ENCODE measurements at places on chromosomes 11 and 22. TPM values are rescaled to one million over a fixed set of nuclear protein-coding genes. Genes with fewer than 3 reads are reported as not detected.

MRGPRX1 gene
- not detected for total RNA-seq

PLEKHA7 gene
- total RNA-seq, result 1.2 TPM

GRCh38 chr11:120293038-120293800, 31.9 kb upstream of the TLCD5 start:
- H3K27me3 ChIP-seq, result peaks cover 65% of the 10 kb centered on the region
- no peak overlapping the region for H3K4me3 ChIP-seq
- H3K27ac ChIP-seq, result no peak overlapping the region
- no peak for DNase-seq

DNA sequence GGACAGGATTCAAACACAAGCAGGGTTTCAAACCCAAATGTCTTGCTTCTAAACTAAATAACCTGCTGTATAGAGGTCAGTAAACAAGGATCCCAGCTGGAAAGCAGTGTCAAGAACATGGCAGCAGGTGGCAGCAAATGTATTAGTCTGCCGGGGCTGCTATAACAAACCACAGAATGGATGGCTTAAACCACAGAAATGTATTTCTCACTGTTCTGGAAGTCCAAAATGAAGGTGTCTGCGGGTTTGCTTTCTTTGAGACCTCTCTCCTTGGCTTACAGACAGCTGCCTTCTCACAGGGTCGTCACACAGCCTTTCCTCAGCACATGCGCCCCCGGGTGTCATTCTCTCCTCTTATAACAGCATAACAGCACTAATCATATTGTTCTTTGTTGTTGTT, 65.1 kb upstream of the LRRC55 start:
- H3K27ac ChIP-seq, result no peak overlapping the region
- H3K4me1 ChIP-seq, result no peaks in the 10 kb centered on the region
- H3K36me3 ChIP-seq, result no peaks in the 10 kb centered on the region
- peak; percentile 27 for DNase-seq

DNA sequence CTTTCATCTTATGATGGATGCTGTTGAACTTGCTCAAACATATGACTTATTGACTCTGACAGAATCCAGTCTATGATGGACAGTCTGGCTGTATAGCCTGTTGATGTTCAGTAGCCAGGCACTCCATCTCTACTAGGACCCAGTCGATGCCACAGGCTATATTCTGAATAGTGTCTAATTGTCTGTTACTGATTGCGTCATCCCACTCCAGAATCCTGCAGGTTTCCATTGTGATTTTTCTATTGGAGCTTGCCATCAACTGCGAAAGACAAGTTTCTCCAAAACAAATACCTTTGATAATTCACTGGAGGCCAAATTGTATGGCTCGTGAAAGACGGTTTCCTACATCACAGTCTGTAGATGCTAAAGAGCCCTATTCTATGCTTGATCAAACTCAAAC, 481.7 kb upstream of the CHORDC1 start:
- no peaks in the 10 kb centered on the region for H3K27me3 ChIP-seq
- no peaks in the 10 kb centered on the region for H3K4me1 ChIP-seq
- DNase-seq, result no peak

DNA sequence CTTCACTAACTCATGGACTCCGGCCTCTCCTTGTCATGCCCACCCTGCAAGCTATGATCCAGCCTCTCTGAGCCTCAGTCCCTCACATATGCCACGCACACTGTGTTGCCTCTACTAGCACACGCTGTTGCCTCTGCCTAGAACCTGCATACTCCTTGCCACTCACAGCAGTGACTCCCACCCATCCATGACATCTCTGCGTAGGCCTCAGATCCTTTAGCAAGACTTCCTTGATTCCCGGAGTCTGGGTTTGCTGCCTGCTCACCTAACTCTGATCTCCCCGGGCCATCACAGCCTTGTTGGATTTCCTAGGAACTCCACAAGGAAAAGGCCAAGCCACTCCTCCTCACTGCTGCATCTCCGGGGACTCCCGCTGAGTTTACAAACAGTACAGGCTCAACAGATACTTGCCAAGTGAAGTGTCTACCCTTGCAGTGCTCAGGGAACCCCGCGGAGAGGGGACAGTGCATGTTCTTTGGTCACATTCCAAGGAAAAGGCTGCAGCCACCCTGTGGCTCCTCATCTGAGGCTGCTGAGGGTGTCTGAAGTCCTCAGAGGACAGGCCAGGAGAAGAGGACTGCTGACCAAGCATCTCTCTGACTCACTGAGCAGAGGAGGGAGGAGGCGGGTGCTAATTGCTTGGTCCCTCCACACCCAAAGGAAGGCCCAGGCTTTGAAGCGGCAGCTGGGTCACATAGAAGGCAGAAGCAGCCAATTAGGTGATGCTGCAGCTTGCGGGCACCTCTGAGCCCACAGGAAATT, 42.4 kb upstream of the NAV2 start:
- H3K36me3 ChIP-seq, result no peaks in the 10 kb centered on the region
- peaks cover 9% of the 10 kb centered on the region for H3K27me3 ChIP-seq
- DNase-seq, result no peak
- H3K4me1 ChIP-seq, result peaks cover 9% of the 10 kb centered on the region

TRPC6 gene
- total RNA-seq, result not detected

GRCh38 chr11:77503006-77503405, 29.1 kb upstream of the PAK1 start:
- no peak overlapping the region for H3K27ac ChIP-seq
- H3K36me3 ChIP-seq, result no peaks in the 10 kb centered on the region
- H3K27me3 ChIP-seq, result peaks cover 23% of the 10 kb centered on the region

DNA sequence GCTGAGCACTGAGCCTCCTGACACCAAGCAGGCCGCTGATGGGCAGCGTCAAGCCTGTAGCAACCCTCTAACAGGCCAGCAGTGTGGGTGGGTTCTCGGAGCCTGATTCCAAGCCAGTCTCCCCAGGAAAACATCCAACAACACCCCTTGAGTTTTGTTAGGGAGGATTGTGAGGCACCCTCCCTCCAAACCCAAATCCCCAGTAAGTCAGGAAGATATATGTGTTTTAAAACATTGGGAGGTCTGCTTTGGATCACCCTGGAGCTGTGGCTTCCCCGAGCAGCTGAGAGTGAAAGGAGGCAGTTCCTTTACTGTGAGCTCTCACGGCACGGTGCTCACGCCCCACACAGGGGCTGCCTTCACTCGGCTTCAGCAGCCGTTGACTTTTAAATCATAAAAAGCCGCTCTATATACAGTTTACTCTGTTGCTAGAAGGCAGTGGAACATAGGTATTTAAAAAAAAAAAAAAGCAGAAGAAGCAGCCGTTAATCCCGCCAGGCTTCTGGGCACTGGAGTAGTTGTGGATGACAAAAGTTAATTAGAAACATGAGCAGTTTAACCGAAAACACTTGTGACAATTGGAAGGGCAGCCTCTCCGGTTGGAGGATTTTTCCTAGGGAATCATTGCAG, 218.6 kb downstream of the NAV2 start:
- H3K27me3 ChIP-seq, result peaks cover 10% of the 10 kb centered on the region
- no peaks in the 10 kb centered on the region for H3K36me3 ChIP-seq
- H3K4me1 ChIP-seq, result no peaks in the 10 kb centered on the region
- H3K27ac ChIP-seq, result no peak overlapping the region
- no peak for DNase-seq

DNA sequence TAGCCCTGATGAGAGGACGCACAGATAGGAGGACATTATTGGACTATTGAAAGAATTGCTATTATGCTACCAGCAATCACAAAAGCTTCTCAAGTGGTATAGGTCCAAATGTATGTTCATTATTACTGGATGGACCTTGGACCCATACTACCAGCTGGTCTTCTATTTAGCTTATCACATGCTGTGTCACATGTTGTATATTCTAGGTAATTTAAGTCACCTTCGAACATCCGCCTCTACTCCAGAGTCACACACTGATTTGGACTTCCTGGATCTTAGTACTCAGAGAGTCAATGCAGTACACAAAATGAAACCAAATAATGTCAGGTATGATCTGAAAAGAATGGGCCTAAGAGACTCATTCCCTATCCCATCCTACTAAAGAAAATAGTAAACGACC, 534.0 kb upstream of the API5 start:
- H3K36me3 ChIP-seq, result no peaks in the 10 kb centered on the region
- H3K4me3 ChIP-seq, result no peak overlapping the region
- DNase-seq, result no peak
- H3K27ac ChIP-seq, result no peak overlapping the region

DNA sequence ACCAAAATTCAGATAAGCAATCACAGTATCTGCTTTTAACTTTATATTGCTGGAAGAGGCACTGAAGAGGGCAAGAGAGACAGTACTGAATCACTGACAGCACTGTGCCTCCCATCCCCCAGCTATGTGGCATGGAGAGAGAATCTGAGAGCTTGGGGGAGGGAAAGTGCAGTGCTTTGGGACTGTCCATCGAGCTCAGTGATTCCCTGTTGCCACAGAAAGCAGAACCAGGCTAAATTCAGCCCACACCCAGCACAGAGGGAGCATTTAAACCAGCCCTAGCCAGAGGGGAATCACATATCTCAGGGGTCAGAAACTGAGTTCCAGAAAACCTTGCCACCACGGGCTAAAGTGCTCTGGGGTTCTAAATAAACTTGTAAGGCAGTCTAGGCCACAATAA, 44.3 kb downstream of the KCNQ1 start:
- H3K4me3 ChIP-seq, result no peak overlapping the region
- no peak overlapping the region for H3K27ac ChIP-seq
- no peak for DNase-seq
- no peaks in the 10 kb centered on the region for H3K27me3 ChIP-seq

DNA sequence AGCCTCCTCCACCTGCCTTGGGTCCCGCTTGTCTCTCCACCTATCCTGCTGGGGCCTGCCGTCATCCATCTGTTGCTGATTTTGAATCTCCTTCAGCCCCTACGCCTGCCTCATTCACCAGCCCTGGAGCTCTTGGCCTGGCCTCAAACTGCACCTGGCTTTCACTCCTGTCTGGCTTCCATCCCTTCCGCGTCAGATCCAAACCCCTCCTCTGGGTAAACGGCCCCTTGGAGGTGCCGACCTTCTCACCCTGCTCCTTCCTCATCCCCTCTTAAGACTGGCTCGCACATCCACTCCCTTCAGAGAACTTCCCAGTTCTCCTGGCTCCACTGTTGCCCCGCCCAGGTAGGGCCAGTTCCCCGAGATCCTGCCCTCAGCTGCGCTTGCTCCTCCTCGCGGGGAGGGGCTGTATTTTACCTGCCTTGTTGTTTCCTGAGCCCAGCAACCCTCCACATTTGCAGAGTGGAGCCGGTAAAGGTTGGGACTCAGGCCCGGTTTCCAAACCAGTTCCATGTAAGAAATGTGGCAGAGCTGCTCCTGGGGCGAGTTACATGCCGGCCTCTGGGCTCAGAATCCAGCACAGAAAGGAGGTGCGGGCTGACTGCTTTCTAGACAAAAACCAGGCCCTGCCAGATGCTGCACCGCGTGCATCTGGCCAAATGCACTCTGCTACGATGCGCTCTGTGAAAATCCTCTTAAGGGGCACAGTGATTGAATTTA, 13.9 kb upstream of the SHANK2 start:
- no peak overlapping the region for H3K4me3 ChIP-seq
- no peak for DNase-seq
- H3K4me1 ChIP-seq, result no peaks in the 10 kb centered on the region
- H3K36me3 ChIP-seq, result no peaks in the 10 kb centered on the region

DNA sequence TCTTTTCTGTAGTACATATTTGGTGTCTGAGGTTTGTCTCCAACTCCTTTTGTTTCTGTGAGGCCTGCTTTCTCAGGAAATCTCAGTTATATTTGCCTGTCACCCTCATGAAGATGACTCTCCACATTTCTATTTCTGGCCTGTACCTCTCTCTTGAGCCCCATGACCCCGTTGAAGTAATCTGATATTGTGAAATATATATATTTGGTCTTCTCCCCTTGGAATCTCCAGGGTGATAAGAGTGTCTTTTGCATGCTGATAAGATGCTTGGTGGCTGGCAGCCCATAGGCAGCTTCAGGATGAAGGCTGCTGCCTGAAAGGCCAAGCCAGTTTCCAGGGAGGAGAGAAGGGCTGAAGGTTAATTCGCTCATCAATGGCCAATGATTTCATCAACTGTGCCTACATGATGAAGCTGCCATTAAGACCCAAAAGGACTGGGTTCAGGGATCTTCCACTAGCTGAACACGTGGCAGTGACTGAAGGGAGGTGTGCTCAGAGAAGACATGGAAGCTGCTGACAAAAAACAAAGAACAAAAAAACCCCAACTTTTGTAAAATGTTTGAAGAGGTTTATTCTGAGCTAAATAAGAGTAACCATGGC, 67.4 kb downstream of the MICAL2 start:
- peaks cover 11% of the 10 kb centered on the region for H3K36me3 ChIP-seq
- H3K27ac ChIP-seq, result no peak overlapping the region
- H3K4me1 ChIP-seq, result peaks cover 43% of the 10 kb centered on the region
- no peaks in the 10 kb centered on the region for H3K27me3 ChIP-seq
- H3K4me3 ChIP-seq, result no peak overlapping the region

SYT12 gene
- total RNA-seq, result not detected

GRCh38 chr11:114061681-114062049, 2.2 kb downstream of the ZBTB16 start:
- H3K27ac ChIP-seq, result no peak overlapping the region
- no peak for DNase-seq
- H3K4me3 ChIP-seq, result peak overlapping the region; percentile 91
- peaks cover 12% of the 10 kb centered on the region for H3K4me1 ChIP-seq
- H3K36me3 ChIP-seq, result peaks cover 3% of the 10 kb centered on the region

DNA sequence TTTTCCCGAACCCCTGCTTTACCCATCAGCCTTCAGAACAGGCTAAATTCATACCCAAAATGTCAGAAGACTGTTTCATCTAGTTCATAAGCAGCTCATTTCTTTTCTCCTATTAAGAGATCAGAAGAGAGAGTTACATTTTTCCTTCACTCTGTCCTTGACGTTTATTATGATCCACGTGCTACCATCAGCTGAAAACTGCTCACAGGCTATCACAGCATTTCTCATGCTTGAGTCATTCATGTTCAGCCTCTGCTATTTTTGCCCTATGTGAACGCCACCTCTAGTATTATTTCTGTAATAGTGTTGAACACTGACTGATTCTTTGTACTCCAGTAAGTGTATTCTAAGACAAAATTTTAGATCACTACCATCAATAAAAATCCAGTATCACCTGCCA, 51.9 kb downstream of the SLC1A2 start:
- no peak for DNase-seq
- H3K36me3 ChIP-seq, result peaks cover 2% of the 10 kb centered on the region
- H3K4me3 ChIP-seq, result no peak overlapping the region
- peaks cover 14% of the 10 kb centered on the region for H3K27me3 ChIP-seq

GRCh38 chr11:67179892-67180490, 60.9 kb downstream of the KDM2A start:
- no peaks in the 10 kb centered on the region for H3K27me3 ChIP-seq
- H3K4me1 ChIP-seq, result peaks cover 8% of the 10 kb centered on the region
- DNase-seq, result no peak

GRCh38 chr22:35195226-35195625, 62.1 kb upstream of the HMGXB4 start:
- H3K27me3 ChIP-seq, result peaks cover 14% of the 10 kb centered on the region
- no peak overlapping the region for H3K27ac ChIP-seq
- DNase-seq, result no peak
- no peak overlapping the region for H3K4me3 ChIP-seq
- peaks cover 4% of the 10 kb centered on the region for H3K36me3 ChIP-seq

- peak overlapping the region; percentile 32 for H3K27ac ChIP-seq
- DNase-seq, result no peak
- H3K36me3 ChIP-seq, result peaks cover 67% of the 10 kb centered on the region
- H3K4me1 ChIP-seq, result peaks cover 14% of the 10 kb centered on the region
Measured at GRCh38 chr11:14813516-14813915, 78.5 kb downstream of the CYP2R1 start.
